ENCODE measurements at places on chromosomes 13 and 19. TPM values are rescaled to one million over a fixed set of nuclear protein-coding genes. Genes with fewer than 3 reads are reported as not detected.

The MYO1F gene
- 0.16 TPM for total RNA-seq

The TEX26 gene
- total RNA-seq = not detected

The ZNF221 gene
- total RNA-seq = 14.8 TPM

The RETN gene
- total RNA-seq = not detected

The IFT88 gene
- 29.4 TPM for total RNA-seq

DNA sequence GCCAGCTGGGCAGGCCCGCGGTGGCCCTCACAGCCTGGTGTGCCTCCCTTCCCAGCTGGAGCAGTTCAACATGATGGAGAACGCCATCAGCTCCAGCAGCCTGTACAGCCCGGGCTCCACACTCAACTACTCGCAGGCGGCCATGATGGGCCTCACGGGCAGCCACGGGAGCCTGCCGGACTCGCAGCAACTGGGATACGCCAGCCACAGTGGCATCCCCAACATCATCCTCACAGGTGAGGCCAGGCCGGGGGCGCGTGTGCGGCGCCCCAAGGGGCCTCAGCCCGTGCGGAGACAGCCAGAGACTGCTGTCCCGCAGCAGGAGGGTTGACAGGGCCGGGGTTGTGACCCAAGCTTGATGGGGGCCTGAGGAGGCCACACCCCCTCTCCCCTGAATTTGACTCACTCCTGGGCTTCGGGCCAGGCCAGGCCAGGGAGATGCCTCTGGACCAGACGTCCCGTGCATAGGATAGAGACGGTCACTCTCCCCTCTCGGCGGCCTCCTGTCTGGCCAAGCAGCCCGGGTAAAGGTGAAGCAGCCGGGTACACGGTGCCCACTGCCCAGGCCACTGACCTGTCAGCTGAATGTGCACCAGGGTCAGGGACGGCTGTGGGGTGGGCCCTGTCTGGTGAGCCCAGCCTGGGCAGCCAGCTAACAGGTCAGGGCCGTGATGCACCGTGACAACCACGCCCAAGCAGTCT, 15.4 kb downstream of the COMP start:
- no peak for DNase-seq

DNA sequence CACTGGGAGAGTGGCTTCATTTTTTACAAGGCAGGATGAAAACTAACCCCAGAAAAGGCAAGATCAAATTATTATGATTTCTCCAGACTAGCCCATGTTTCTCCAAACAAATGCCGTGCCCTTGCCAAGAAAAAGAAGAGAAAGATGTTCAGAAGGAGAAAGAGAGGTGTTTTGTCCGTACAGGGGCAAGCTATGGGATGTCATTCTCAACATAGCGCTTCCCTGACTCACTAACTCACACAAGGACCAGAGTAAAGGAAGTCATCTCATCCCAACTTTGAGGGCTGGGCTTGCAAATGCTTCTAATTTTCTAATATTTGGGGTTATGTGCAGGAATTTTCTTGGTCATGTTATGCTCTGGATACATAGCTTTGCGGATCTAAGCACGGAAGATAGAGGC, 224.2 kb upstream of the MAB21L1 start:
- DNase-seq = no peak

- no peak for DNase-seq
Observed at GRCh38 chr19:38805180-38805579, 7.6 kb downstream of the LGALS4 start.

GRCh38 chr13:24741016-24741662, 22.8 kb upstream of the RNF17 start:
- no peak for DNase-seq

GRCh38 chr19:17121736-17122293, 46.2 kb downstream of the MYO9B start:
- DNase-seq = no peak

DNA sequence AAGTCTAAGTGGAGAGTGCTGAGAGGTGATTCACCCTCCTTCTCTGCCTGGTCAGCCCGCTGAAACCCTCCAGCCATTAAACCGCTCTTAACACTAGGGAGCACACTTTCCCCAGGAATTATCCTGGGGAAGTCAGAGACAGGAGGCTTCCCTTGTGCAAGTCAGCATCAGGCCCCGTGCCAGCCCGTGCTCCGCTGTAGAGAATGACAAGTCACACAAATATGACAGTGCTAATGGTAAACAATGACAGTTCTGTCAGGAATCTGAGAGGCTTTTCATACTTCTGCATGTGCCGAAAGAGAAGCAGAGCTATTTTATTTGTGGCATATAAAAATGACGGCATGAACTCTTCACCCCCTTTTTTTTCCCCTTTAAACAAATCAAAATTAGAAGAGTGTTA, 816.9 kb upstream of the SLC10A2 start:
- DNase-seq = peak; percentile 36

DNA sequence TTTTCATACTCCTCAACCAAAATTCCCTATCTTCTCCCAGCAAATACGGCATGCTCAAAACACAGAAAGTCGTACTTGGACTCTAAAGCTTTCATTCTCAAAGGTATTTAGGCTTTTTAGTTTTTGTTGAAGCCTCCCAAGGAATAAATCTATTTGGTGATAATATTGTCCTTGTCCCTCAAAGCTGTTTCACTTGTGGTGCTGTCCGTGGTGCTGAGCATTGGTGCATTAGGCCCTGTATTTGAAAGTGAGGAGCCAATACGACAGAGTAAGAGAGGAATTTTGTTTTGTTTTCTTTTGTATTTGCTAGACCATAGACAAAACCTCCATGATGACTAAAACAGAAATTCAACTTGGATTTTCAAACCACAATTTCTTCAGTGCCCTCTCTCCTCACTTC, 3.2 kb upstream of the LGALS13 start:
- peak; percentile 42 for DNase-seq

- no peak for DNase-seq
Observed at GRCh38 chr13:79799059-79799867, 318.3 kb downstream of the NDFIP2 start.

DNA sequence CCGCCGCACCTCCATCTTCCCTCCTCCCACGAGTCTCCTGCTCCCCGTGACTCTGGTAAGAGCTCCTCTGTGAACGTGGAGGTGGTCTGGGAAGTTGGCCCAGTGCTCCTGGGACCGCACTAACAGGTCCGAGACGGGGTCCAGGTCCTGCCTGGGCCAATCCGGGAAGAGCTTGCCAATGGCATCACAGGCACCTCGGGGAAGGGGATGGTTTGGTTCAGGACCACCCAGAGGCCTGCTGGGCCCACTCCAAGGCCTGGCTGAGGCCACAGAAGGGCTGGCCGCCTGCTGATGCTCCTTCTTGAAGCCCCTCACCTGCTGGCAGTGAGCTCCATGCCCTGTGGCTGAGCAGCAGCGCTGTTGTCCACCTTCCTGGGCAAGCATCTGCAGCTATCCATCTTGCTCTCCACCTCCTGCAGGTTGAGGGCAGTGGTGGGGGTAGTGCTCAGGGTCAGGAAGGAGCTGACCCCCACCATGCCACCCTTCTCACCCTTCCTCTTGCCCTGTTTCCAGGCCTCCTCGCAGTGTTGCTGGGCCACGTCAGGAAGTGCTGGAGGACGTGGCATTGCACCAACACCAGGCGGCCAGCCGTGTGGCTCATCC, 41.2 kb upstream of the TPM4 start:
- DNase-seq = no peak

DNA sequence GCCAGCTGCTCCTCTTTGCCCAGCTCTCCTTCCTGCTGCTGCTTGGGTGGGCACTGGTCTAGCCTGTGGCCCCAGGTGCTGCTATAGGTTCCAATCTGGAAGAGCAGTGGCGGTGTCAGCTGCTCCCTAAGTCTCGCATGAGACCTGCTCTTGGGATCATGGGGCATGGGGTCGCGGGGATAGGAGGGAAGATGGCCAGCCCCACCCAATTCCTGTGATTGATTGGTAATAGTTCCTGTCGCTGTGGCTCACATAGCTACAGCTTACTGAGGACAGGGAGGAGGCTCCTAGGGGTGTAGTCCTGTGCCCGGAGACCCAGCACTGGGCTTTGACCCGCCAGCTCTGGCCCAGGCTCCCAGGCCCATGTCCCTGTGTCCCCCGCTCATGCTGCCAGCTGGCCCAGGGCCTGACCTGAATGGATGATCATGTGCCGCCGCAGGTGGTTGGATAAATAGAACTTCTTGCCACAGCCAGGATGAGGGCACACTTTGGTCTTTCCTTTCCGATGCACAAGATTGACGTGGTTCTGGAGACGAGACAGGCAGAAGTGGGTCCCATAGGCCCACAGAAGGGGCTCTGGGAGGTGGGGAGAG, 4.5 kb upstream of the ELAVL3 start:
- no peak for DNase-seq
